HS-27A (cell line): ENCODE measurements at places on chromosomes 2 and 18.

DNA sequence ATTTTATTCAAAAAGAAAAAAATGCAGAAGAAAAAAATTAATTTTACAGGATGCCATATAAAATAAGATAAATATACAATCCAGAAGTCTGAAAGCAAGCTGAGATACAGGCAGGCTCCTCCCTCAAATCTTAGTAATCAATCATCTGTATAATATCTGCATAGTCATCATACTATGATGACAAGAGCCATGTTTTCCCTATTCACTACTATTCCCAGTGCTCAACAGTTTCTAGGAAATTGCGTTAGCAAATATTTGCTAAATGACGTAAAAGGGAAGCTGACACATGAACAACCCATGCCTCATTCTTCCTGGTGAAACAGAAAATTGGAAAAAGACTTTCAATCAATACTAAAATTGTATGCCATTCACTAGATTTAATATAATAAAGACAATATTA lies 793.2 kb downstream of the SUCLG1 start:
- DNase-seq = peak; percentile 24

GRCh38 chr2:39786761-39787522 lies 7.9 kb upstream of the THUMPD2 start:
- DNase-seq = no peak

DNA sequence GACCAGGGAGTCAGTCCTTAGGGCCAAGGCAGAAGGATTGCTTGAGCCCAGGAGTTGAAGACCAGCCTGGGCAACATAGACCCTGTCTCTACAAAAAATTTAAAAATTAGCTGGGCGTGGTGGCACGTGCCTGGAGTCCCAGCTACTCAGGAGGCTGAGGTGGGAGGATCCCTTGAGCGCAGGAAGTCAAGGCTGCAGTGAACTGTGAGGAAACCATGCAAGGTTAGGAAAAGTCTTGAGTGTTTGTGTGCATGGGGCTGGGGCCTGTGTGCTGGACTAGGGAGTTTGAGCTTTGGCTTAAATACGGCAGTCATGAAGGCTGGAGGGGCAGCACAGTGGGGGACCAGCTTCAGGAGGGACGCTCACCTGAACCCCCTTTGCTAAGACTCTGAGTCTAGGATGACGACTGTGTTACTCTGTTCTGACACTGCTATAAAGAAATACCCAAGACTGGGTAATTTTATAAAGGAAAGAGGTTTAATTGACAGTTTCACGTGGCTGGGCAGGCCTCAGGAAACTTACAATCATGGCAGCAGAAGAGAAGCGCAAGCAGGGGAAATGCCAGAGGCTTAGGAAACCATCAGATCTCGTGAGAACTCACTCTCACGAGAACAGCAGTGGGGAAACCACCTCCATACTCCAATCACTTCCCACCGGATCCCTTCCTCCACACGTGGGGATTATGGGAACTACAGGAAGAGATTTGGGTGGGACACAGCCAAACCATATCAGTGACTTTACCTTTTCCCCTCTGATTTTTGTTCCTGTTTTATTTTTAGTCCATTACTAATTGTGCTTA lies 39.4 kb downstream of the GORASP2 start:
- DNase-seq = no peak

GRCh38 chr2:10762651-10763460 lies 41.4 kb downstream of the ATP6V1C2 start:
- DNase-seq = no peak

- DNase-seq = no peak
Observed at GRCh38 chr2:11161747-11162146, 6.5 kb downstream of the SLC66A3 start.

- no peak for DNase-seq
Observed at GRCh38 chr2:224579411-224579810, 5.8 kb downstream of the CUL3 start.

DNA sequence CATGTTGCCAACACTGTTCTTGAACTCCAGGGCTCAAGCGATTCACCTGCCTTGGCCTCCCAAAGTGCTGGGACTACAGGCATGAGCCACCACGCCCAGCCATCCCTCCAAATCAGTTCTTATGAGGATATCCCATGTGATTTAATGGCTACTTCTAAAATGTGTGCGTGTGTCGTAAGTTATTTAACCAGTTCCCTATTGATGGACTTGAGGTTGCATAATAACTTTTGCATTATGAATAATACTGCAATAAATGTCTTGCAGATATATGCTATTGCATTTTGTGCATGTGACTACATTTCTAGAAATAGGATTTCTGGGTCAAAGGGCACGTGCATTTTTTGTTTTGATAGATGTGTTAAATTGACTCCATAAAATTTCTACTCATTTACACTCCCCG lies 19.0 kb downstream of the DIPK1C start:
- no peak for DNase-seq

- DNase-seq = no peak
Observed at GRCh38 chr2:200523158-200523557, 2.8 kb upstream of the SGO2 start.

DNA sequence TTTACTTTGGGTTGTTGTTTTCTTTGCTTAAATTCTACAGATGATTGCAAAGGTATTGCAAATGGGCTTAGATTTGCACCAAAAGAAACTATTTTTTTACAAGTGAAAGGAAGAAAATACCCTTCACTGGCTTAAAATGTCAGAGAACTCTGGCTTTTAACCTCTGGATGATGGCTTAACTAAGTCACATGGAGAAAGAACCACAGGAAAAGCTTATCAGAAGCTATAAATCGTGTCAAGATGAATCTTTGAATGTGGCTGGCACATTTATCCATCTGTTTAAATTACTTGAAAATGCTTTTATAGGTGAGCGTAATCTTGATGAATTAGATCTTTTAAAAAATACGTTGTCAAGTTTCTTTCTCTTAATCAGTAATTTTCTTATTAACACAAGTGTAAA lies 32.0 kb upstream of the CCDC178 start:
- no peak for DNase-seq

GRCh38 chr2:238601433-238602222 lies 174.9 kb downstream of the ASB1 start:
- no peak for DNase-seq

- DNase-seq = no peak
Observed at GRCh38 chr18:3840766-3841165, 390.8 kb downstream of the TGIF1 start.

GRCh38 chr2:241479026-241479898 lies 29.1 kb downstream of the STK25 start:
- DNase-seq = no peak

- DNase-seq = no peak
Observed at GRCh38 chr2:61660511-61661388, 122.6 kb upstream of the XPO1 start.

DNA sequence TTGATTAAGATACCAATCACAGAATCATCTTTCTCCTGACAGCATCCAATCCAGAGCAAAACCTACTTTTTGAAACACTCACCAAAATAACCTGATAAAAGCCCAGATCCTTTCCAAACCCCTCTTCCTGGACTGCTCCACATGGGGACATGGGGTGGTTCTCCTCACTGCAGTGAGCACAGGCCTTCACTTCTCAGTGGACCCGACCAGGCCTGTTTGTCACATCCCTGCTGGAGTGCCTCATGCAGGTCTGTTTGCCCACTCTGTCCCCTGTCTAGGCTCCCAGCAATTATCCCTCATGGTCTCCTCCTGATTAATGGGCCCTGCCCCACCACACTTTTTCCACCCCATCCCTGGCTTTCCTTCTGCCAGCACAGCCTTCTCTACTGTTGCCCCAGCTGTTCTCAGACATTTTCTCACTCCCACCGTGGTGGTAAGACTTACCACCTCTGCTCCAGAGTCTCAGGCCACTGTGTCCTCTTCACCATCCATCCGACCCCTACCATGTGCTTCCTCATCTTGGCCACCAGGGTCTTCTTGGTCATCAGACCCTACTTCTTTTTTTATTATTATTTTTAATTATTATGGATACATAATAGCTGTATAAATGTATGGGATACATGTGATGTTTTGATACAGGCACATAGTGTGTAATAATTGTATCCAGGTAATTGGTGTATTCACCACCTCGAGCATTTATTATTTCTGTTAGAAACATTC lies 21.1 kb downstream of the MRPL30 start:
- DNase-seq = no peak

DNA sequence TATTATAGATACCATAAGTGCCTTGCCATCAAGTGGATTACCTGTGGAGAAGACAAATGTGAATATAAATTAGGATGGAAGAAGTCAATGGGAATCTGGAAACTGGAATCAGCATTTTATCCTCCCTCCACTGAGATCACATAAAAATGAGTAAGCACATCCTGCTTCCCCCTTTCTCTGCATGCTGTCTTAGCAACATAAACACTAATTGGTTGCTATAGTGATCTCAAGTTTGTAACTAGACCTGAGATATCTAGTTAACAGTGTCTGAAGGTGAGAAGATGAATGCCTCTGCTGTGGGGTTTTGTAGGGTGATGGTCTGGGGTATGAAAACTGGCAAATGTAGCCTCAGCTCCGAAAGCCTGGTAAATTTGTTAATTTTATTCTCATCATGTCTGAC lies 1357.5 kb upstream of the CELF4 start:
- DNase-seq = no peak

DNA sequence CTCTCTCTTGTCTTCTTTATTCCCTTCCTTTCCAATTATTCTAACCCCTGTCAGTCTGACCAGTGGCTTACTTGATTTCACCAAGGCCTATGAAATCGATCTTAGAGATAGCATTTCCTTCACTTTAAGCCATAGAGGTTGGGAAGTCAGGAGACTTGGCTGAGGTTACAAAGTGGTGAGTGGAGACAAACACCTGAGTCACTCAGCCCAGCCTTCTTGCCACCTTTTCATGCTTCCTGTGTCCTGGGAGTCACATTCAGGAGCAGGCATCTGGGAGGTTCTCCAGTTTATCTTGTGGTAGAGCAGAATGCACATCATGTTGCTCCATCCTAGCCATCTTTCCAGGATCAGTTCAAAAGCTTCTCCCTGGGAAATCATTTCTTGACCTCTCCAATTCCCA lies 59.1 kb downstream of the VSNL1 start:
- DNase-seq = no peak

DNA sequence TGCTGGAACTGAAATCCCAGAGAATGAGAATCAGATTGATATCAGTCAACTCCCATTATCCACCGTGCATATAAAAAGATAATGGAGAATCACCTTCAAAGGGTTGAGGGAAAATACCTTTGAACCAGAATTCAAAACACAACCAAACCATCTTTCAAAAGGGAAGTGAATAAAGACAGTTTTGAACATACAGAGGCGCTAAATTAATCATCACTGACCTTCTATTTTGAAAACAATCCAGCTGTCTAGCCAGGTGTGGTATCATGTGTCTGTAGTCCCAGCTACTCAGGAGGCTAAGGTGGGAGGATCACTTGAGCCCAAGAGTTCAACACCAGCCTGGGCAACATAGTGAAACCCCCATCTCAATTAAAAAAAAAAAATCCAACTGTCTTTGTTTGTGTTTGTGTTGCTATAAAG lies 63.6 kb downstream of the TRABD2A start:
- no peak for DNase-seq

- DNase-seq = no peak
Observed at GRCh38 chr2:240438810-240439697, 3.6 kb downstream of the GPC1 start.

GRCh38 chr2:210443527-210443926 lies 33.0 kb downstream of the LANCL1 start:
- no peak for DNase-seq

DNA sequence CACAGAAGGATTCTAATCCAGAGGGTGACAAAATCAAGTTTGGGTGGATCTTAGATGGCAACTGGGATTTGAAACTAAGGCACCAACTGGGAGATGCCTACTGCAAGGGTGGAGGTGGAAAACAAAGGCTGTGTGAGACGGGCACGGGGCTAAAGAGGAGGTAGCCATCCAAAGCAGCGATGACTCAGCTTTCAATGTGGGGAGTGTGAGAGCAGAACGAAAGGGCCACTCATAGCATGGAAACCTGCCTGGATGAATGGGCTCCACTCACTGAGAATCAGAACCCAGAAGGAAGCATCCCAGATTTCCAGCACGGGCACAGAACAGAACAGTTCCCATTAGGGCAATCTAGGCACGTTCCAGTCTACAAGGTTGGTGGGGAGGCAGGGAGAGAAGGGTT lies 159.5 kb downstream of the COL4A4 start:
- no peak for DNase-seq

DNA sequence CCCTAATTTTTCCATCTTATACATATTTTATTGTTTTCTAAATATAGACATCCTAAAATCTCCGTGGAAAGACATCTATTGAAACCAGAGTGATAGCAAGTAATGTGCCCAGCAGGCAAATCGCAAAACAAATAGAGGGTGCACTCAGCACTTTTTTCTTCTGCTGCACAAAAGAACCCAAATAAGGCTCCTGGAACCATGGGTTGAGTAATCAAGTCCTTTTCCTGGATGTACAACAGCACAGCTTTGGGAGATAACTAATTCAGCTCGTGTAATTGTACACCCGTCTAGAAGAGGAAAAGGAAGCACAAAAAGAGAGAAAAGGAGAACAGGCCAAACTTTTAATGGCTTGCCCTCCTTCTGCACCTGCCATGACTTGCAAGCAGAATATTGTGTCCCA lies 126.9 kb upstream of the TLK1 start:
- no peak for DNase-seq

DNA sequence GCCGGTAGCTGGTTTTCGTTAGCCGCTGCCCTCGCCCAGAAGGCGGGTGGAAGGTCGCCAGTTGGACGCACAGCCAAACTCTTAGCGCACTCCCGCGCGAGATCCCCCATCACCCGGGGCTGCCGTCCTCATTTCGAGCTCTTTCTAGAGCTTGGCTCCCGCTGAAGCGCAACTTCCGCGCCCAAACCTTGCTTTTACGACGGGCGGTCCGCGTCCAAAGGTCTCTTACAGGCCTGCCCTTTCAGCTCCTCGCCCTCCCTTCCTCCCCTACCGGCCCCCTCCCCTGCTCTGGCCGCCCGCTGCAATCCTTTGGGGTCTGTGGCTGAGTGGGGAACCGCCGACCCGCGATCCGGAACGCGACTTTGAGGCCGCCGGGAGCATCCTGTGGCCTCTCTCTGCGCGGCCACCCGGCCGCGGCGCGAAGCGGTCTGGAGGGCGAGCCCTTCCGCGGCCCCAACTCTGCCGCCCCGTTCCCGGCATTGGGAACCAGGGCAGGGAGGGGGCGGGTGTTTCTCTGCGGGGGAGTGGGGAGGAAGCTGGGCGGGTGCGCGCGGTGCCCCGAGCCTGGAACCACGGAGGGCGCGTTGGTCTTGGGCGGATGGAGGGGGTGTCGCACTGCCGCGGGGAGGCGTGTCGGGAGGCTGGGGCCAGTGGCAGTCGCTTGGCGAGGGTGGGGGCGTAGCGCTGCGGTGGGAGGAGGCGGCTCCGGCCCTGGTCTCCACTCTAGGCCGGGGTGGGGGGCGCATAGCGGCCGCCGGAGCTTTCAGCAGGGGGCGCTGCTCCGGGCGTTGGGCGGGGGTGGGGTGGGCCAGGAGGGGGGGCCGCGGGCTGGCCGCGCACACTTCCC lies at the start of gene GDF7:
Gene GDF7, plus strand, starts transcription at position 841 of the 847 bp plus-strand sequence. CDS start 96 bp downstream, outside the sequence.
- DNase-seq = no peak

DNA sequence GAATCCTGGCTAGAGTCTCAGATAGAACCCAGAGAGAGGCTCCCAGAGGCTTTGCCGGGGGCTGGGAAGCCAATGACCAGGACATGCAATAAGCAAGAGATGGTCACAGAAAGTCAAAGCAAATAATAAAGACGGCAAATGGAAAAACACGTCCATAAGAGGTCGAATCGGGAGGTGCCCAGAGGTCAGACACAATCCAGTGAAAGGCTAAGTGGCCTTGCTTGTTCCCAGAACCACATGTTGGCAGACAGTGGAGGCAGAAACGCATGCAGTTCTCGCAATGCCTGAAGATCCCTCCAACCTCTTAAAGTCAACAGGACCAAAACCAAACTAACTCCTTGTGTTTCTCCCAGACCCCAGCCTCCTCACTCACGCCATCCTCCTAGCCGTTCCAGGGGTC lies 3.0 kb downstream of the CYB5A start:
- DNase-seq = no peak

GRCh38 chr2:238187618-238188548 lies 15.6 kb downstream of the ILKAP start:
- DNase-seq = no peak
